Amniotic stem cell (primary cell): ENCODE measurements at places on chromosomes 2 and 18.

- no peak for DNase-seq
Measured at GRCh38 chr2:21029519-21029918, 14.4 kb downstream of the APOB start.

GRCh38 chr2:17328161-17328560 lies 190.1 kb downstream of the RAD51AP2 start:
- DNase-seq, result no peak

DNA sequence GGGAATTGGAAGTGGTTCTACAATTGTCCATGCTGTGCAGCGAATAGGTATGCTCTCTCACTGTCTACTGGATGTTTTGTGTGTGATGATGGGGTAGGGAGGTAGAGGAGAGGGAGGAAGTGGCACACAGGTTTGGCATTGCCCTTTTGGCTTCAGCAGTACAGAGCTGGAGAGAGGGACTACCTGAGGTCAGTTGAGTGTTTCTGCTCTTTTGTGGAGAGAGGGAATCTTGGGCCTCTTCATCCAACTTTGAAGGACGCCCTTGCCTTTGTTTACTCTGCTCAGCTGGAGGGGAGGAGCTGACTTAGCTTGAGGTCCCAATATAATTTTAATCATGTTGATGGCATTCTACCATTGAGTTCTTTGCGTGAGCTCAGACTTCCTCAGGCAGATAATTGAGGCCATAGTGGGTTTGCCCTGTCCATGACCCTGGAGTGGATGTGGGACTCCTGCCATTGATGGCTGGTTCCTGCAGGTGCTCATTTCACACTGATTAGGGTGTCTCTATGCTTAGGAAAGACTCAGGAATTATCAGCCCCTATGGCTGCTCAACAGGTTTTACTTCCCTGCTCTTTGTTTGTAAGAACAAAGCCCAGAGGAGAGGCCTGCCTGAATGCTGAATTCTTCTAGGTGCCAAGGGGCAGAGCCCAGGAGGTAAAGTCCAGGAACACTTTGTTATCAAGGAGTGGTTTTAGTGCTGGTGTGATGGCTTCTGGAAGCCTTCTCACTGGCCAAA lies 7.2 kb downstream of the RPIA start:
- DNase-seq, result no peak

DNA sequence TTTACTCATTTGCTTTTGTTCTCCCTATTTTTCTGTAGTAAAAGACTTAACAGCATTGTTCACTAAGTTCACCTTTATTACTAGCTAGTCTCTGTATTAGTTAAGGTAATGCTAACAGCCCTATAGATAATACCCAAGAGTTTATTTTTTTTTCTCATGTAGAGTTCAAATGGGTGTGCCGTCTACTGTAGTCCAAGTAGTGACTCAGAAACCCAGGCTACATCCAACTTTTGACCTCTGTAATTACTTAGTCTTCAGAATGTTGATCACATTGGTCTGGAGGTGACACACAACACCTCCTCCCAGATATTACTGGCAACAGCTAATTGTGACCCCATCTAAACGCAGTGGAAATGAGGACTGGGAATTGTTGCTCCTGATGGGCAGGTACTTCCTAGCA lies 7.7 kb downstream of the COQ10B start:
- DNase-seq, result no peak

DNA sequence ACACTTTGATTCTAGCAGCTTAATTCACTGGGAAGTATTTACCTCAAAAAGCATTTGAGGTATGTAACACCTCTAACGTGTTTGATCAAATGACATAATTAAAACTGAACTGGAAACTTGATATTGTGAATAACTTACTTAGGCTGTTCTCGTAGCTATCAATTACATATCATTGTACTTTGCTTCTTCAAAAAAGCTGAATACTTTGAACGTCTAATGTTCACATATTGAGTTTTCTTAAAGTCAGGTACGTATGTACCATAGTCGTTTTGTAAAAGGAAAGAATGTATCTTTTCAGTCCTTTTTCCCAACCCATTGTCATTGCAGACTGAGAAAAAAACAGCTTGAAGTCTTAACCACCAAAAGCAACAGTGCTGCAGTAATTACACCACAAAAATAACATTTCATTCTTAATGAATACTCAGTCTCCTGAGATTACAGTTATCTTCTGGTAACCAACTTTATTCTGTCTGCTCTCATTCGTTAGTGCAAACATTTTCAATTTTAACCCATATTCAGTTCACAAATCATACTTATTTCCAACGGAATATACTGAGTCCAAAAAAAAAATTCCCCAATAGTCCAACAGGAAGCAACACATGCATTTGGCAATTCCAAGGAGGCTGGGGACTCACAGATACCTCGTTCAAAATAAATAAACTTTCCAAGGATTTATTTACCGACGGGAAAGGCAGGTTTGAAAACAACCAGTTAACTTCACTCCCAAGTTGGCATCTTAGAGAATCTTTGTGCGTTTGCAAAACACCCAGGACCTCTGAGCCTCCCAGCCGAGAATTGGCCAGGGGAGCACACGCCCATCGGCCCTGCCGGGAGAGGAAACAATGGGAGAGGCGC lies 1.1 kb downstream of the CHN1 start:
- no peak for DNase-seq

DNA sequence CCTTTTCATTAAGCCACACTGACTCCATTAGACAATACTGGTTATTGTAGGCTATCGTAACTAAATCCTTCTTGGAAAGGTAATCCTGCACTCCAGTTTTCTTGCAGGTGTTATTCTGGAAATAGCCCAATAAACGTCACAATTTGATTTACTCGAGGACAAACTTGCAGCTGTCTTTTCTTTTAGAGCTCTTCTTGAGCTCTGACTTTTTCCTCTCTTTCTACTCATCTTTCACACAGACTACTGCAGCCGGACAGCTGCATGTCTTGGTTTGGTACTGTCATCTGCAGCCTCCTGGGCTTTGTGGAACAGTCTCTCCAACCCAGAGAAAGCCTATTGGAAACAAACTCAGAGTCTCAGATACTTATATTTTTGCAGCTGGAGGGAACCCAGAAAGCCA lies 23.0 kb upstream of the MSGN1 start:
- DNase-seq, result no peak

DNA sequence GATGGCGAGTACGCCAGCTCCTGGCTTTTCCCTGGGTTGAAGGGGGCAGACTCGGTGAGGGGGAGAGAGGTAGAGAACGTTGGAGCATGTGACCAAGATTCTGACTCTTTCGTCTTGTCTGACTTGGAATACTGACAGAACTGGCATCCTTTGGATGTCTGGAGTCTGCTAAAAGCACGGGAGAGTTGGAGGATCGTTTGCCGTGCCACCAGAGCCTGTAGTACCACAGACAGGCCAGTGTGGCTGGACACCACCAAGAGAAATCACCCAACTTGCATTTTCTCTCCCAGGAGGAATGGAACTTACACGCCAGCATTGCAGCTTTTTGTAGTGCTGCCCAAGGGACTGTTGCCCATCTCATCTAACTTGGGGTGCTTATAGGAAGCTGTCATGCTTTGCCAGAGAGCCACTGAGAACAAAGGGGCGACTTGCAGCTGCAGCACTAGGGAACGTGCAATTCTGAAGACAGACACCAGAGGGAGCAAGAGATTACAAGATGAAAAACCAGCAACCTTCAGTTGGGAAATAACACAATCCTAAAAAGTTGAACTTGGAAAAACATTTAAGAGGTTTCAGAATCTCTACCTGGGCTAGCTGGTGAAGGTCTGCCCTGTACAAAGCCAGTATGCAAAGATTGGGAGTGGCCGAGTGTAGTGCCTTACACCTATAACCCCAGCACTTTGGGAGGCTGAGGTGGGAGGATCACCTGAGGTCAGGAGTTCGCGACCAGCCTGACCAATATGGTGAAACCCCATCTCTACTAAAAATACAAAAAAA lies 24.1 kb downstream of the PSMG2 start:
- DNase-seq, result peak; percentile 26

DNA sequence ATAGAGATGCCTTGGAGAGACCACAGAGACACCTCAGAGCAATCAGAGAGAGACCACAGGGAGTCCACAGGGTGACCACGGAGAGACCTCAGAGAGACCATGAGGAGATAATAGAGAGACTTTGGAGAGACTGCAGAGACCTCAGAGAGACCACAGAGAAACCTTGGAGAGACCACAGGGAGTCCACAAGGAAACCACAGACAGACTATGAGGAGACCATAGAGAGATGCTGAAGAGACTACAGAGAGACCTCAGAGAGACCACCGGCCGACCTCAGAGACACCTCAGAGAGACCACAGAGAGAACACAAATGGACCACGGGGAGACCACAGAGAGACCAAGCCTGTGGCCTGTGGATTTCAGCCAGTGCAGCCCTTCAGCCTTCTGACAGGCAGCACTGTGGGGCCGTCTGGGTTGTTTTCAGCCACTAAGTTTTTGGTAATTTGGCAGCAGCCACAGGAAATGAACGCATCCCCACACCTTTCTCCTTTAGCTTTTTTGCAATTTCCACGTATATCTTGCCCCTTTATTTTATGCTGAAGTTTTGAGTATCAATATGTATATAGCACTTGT lies 11.4 kb upstream of the TMEM18 start:
- DNase-seq, result no peak

GRCh38 chr2:180203972-180204371 lies 196.9 kb upstream of the CWC22 start:
- no peak for DNase-seq

DNA sequence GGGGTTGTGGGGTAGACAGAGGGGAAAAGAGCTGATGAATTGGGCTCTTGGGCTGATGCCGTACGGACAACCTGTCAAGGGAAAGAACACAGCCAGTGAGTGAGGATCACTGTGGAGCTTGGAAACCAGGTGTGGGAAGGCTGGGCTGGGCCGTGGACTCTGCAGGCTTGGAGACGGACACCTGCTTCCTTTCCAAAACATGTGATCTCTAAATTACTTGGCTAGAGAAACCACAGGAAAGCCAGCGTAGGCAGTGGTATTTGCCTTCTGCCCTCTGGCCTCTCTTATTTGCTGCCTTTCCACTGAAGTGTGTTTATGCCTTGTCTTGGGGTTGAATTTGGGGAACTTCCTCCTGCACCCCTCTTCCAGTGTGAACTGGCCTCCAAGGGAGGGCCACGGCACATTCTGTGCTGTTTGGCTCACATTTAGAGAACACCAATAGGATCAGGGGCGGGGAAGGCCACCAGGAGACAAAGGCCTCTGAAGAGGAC lies 267.7 kb downstream of the PRKCE start:
- no peak for DNase-seq

- DNase-seq, result no peak
Measured at GRCh38 chr2:75493230-75493629, 67.5 kb downstream of the EVA1A start.

- DNase-seq, result no peak
Measured at GRCh38 chr2:24926602-24927252, 6.7 kb upstream of the ADCY3 start.

- DNase-seq, result no peak
Measured at GRCh38 chr2:52456561-52457377, 1310.8 kb upstream of the CHAC2 start.

GRCh38 chr18:42576124-42576523 lies 539.4 kb downstream of the RIT2 start:
- DNase-seq, result no peak

DNA sequence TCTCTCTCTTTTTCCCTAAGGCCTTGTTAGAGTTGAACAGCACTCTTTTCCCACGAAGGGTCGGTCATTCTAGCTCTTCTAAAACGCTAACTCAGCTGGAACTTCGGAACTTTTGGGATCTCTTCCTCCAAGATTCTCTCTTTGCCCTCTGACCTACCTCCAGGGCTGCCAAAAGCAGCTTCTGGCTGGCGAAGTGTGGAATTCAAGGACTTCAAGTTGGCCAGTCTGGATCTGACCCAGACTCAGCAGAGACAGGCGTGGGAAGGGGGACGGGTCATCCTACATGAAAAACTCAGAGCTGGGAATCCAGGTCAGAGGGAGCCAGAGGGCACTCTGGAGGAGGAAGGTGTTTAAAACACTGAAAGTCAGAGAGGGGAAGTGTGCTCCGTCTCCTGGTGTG lies 305.5 kb upstream of the HDAC4 start:
- DNase-seq, result no peak

DNA sequence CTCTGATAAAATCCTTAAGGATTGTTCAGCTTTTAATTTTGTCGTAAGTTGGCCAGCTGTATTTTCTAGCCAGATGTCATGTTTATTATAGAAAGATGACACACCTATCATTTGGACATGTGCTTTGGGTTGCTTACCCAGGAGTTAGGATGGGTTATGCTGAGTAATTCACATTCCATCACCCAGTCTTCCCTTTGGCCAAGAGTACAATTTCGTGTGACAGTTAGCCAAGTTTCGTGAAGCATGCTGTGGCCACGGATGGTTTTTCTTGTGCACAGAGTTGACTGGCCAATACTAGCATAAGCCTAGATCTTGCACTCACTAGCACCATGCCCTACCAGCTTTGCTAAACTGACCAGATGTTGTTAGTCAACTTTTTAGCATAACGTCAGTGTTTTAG lies 5.8 kb downstream of the MAPRE3 start:
- no peak for DNase-seq

GRCh38 chr2:40851661-40852060 lies 399.8 kb upstream of the SLC8A1 start:
- DNase-seq, result no peak
